Heart right ventricle (tissue), 16 donors: ENCODE measurements at places on chromosomes 6 and 20. TPM values are rescaled to one million over a fixed set of nuclear protein-coding genes. Genes with fewer than 3 reads are reported as not detected.

GRCh38 chr6:145491126-145491525 is 244.2 kb downstream of the EPM2A start:
- no peak for DNase-seq

DNA sequence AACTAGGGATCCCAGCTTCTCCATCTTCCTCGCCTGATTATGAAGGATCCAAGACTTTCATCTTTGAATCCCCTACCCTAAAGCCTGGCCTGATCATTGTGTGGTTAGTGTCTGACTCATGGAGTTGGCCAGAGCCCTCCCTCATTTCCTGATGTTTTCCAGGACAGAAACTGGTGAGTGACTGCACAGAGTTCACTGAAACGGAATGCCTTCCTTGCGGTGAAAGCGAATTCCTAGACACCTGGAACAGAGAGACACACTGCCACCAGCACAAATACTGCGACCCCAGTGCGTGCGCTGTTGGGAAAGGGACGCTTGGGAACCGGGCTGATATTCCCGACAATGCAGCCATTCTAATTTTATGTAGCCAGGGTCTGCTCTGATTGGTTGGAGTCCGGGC is 4.0 kb downstream of the CD40 start:
- no peak for DNase-seq

- no peak for DNase-seq
Observed at GRCh38 chr6:12893036-12893435, 176.5 kb downstream of the PHACTR1 start.

- DNase-seq, result no peak
Observed at GRCh38 chr6:169093066-169093723, 160.5 kb downstream of the THBS2 start.

GRCh38 chr20:44057698-44058675 is 129.0 kb downstream of the JPH2 start:
- DNase-seq, result no peak

HLA-DQA2 gene
- polyA plus RNA-seq, result not detected

DNA sequence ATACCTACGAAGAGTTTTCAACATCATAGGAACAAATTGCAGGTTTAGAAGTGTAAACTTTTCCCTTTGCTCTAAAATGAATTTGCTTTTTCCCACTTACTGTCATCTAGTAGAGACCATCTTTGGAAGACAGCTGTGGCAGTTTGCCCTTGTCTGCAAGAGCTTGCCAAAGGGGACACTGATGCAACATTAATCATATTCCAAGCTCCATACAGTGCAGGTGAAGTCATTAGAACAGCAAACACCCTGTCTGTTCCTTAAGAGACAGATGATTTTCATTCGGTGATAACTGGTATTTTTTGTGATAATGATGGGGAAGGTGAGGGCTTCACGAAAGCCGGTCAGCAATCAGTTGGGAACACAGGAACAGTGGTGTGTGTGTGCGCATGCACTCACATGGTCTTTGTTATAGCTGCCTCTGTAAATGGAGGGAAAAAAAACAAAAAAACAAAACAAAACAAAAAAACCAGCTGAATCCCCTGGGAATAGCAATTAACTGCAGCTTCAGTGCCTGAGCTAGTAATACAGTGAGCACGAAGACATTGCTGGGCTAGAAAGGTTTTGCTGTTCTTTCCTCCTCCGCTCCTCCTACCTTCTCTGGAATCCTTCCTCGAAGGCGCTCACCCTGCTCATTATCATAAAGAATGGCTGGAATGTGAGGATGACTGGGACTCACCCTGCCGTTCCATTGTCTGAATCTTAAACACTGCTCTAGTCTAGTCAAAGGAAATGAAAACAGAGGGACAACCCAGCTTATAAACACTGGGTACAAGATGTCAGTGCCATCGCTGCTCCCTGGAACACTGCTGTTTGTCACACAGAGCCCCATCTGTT is 35.2 kb upstream of the KIF13A start:
- no peak for DNase-seq

DNA sequence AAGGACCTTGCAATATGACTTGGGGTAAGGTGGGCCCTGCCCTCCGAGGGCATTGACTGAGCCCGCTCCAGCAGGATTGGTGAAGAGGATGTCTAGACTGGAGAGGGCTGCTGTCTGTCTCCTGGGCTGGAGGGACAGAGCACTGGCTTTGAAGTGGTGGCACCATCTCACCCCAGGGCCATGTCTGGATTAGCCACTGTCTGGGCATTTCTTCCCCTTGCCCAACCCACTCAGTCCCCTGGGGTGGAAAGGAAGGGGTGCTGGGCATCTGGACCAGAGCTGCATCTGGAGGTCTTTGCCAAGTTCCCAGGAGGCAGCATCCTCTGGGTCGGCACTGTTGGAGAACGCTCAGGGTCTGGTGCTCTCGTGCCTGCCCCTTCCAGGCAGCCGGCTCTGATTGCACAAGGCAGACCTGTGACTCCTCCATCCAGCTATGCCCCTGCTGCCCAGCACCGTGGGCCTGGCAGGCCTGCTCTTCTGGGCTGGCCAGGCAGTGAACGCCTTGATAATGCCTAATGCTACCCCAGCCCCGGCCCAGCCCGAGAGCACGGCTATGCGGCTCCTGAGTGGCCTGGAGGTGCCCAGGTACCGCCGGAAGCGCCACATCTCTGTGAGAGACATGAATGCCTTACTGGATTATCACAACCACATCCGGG is at the start of gene R3HDML:
Gene R3HDML (plus strand): TSS at position 319 of the 656 bp plus-strand sequence. CDS start 115 bp downstream, at position 434.
- DNase-seq, result no peak

C20orf141 gene
- polyA plus RNA-seq, result not detected

DNA sequence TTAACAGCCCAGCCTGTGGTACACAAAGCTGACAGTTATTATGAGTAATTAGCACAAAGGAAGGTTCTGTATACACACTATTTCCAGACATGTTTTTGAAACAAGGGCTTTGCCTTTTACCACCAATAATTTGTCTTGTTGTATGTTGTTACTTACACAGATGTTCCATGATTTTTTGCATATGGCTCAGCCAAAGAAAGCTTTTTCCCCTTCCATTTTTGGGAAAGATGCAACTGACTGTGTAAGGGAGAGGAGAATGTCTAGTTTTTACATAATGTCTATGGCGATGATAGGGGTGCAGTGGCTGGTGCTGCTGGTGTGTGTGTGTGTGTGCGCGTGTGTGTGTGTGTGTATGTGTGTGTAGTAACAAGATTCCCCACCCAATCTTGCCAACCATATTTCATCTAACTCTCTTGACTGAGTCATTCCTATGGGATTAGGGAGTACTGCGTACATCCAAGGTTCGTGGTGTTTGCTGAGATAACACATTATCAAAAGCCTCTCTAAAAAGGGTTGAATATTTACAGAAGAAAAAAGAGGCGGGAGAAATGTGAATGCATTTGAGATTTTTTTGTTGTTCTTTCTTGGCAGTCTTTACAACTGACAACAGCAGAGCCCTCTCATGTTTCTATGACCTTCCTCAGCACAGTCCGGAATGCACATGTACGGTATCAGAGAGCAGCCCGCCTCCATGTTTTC is 192.2 kb downstream of the GMPR start:
- DNase-seq, result no peak

DNAH8 gene
- not detected for polyA plus RNA-seq

DNA sequence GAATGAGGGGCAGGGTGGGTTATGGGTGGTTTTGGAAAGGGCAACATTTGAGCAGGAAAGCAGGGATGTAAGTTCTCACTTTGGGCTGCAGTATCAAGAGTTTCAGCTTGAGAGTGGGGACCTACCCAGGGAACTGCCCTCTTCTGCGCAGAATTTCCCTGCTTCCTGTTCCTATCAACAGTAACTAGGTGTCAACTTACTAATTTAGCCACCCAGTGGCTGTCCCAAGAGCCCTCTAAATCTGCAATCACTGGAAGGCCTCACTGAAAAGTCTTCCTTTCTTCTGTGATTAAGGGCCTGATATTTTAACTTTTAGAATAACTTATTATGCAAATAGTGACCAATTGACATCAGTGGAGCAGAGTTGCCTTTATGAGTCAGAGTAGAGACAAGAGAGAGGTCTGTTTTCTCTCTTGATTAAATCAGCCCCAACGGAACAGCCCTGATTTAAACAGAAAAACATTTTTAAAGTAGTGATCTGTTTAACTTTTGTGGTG is 118.2 kb upstream of the RIPOR2 start:
- DNase-seq, result no peak

DNA sequence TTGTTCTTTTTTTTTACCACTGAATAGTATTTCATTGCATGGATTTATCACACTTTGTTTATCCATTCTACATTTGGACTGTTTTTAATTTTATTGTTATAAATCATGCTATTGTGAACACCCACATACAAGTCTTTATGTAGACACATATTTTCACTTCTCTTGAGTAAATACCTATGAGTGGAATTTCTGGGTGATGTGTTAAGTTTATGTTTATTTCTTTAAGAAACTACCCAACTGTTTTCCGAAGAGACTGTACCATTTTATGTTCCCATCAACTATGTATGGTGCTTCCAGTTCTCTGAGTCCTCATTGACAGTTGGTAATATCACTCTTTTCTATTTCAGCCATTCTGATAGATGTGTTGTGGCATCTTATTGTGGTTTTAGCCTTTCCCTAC is 54.0 kb downstream of the RIN2 start:
- no peak for DNase-seq

- DNase-seq, result no peak
Observed at GRCh38 chr6:153624528-153624927, 414.5 kb upstream of the OPRM1 start.

DNA sequence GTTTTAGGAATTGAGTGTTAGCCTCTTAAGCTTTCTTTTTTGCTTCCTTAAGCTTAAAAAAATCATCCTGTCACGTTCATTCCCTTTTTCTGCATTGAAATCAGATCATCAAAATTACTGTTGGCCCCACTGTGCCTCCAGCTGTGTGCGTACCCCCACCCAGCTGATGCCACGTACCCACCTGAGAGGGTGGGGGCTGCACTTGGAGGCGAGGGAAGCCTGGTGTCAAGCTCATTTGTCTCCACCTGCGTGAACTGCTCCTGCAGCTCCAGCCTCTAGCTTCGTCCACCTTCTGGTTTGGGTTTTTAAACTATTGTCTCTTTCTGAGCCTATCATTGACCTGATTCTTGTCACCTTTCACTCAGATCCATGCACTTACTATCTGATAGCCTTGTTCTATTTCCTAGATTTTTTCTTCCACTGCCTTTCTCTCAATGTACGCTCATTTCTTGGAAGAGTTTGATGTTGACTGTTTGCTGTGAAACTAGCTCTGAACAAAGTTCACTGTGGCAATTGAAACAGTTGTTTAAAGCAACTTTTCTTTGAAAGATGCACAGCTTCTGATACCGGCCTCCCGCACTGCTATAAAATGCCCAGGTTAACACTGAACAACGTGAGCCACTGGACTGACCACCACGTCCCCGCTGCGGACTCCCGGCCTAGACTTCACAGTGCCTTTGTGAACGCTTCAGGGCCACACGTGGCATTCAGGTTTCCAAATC is 30.0 kb upstream of the IRF4 start:
- DNase-seq, result no peak

DNA sequence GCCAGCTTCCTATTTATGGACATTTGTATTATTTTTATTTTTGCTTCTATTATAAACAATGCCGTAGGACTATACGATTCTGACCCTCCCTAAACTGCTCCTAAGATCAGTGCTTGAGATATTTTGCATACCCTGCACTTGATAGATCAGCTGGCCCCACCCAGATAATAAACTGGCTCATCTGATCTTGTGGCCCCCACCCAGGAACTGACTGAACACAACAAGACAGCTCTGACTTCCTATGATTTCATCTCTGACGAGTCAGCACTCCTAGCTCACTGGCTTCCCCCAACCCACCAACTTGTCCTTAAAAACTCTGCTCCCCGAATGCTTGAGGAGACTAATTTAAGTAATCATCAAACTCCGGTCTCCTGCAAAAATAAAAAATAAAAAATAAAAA is 34.9 kb upstream of the TFAP2A start:
- DNase-seq, result no peak

DNA sequence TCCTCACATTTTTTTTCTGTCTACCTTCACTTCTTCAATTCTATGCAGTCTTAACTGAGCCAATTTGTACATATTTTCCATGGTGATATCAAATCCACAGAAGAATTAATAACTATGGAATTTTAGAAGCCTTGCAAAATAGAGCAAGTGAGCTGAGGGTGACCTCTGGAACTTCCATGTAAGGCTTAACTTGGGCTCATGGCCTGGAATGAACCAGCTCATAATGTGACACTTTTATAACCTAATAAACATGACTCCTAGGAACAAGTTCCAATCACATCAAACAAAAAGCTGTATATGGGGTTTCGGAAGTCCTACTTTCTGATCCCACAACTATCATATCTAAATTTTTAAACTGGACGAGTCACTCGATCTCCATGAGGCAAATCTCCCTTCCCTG is 232.4 kb downstream of the FOXA2 start:
- no peak for DNase-seq

DNA sequence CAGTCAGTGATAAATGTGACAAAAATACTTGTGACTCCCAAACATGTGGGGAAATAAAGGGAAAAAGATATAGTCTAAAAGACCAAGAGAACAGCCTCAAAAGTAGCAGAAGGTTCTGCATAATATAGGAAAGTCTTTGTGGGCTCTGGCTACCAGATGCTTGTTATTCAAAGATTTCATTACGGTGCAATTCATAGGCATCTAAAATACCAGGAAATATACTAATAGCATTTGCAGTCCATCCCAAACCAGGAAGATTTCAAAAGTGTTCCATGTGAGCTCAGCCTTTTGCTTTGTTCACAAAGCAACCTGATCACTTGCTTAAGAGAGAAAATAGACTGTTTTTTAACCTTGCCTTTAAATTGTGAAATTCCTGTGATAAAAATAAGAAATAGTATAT is 506.7 kb upstream of the MARCKS start:
- no peak for DNase-seq

DNA sequence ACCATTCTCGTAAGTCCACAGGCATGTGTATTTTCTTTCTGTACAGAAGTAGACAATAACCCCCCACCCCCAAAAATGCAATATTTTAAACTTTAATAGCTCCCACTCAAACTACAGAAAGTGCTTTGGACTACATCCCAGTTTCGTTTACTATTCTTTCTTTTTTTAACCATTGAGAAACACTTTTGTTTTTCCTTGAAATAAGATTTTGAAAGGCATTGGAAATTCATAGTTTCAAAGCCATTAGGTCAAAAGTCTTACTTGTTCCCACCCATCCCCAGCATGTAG is 140.0 kb downstream of the KIF16B start:
- no peak for DNase-seq

PRDM1 gene
- 0.73 TPM for polyA plus RNA-seq

- no peak for DNase-seq
Observed at GRCh38 chr6:155264693-155265320, 994 bp downstream of the CLDN20 start.

DNA sequence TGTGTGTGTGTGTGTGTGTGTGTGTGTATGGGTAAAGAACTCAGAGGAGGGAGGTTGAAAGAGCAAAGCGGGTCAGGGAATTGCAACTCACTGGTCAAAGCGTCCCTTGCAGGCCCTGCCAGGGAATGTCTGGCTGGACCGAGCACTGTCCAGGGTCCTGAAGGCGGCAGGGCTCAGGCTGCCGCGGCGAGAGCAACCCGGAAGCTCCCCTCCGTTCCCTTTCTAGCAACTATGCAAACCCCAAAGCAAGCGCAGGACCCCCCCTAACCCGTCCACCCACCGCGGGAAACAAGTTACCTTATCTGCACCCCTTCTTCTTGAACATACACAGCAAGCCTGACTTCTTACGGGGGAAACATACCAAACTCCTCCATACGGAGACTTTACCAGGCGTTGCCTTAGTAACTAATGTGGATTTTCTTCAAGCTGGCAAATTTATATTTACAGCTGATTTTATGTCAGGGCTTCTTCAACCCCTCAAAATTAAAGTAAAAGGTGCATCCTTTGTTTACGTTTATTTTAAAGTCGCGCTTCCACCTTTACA is 538 bp upstream of the GRM1 start:
- peak; percentile 51 for DNase-seq
